Stimulated activated CD8-positive, alpha-beta memory T cell treated with anti-CD3 and anti-CD28 coated beads, Interleukin-2, amount 100 ng/mL, for 48 hours (primary cell): ENCODE measurements at places on chromosomes 4 and X.

- no peak for DNase-seq
Observed at GRCh38 chrX:56793112-56793430, 64.0 kb downstream of the NBDY start.

DNA sequence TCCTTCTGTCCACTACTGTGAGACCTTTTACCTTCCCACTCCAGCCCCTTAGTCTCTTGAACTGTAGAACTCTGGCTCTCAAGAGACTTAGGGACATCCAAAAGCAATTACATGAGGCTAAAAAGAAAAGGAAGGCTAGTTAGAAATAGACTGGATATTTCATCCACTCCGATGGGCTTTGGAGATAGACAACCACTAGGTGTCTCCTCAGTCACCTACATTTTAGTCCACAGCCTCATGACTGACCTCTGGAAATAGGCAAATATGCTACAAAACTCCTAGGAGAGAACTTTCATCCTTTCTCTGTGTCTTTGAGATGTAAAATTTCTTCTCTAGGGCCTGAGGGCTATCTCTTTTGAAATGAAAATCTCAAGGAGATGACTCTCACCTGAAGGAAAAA, 45.1 kb upstream of the LAMP2 start:
- no peak for DNase-seq

GRCh38 chrX:17767734-17768133, 30.4 kb downstream of the SCML1 start:
- no peak for DNase-seq

DNA sequence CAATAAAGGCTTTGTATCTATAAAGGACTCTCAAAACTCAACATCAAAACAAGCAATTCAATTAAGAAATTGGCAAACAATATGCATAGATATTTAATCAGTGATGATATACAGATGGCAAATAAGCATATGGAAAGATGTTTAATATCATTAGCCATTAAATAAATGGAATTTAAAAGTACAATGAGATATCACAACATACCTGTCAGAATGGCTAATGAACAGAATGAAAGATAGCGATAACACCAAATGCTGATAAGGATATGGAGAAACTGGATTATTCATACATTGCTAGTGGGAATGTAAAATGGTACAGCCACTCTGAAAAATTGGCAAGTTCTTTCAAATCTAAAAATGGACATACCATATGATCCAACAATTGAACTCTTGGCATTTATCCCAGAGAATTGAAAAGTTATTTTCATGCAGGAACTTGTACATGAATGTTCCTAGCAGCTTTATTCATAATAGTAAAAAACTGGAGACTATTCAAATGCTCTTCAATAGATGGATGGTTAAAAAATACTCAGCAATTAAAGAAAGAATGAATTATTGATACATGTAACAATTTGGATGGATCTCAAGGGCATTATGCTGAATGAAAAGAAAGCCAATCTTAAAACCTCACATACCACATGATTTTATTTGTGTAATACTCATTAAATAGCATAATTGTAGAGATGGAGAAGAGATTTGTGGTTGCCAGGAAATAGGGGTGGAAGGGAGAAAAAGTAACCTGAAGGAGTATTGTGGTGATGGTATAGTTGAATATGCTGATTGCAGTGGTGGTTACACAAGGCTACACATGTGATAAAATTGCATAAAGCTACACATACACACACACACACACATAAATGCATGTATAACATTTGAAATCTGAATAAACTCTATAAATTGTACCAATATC, 45.9 kb upstream of the ALG13 start:
- no peak for DNase-seq

- no peak for DNase-seq
Observed at GRCh38 chrX:150907474-150907873, 9.0 kb upstream of the CD99L2 start.

DNA sequence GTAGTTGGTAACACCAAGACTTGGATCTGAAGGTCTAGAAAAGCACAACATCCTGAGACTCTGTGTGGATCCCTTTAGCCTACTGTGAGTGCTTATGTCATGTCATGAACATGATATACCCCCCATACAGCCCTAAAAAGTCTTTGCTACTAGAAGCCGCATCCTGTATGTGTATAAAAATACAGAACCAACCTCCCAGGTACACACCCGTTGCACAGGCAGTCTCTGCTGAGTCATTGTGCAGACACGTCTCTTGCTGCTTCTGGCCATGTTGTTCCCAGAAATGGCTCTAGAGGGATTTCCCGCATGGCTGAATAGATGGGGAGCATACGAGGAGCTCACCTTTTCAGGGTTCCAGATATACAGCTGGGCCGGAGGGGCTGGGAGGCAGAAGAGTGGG, 93.3 kb downstream of the MAMLD1 start:
- no peak for DNase-seq

DNA sequence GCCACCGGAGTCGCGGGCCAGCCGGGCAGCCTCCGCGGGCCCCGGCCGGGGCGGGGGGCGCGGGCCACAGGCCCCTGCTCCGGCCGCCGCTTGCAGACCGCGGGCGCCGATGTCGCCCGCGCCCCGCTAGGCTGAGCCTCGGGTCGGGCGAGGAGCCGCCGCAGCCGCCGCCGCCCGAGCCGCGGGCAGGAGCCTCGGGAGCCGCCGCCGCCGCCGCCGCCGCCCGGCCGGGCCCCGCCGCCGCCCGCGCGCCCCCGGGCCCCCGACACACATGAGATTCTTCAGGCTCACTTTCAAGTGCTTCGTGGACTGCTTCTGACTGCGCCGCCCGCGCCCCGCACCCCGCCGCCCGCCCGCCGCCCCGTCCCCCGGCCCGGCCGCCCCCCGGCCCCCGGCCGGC, 345 bp downstream of the SLC6A8 start:
- DNase-seq: no peak

DNA sequence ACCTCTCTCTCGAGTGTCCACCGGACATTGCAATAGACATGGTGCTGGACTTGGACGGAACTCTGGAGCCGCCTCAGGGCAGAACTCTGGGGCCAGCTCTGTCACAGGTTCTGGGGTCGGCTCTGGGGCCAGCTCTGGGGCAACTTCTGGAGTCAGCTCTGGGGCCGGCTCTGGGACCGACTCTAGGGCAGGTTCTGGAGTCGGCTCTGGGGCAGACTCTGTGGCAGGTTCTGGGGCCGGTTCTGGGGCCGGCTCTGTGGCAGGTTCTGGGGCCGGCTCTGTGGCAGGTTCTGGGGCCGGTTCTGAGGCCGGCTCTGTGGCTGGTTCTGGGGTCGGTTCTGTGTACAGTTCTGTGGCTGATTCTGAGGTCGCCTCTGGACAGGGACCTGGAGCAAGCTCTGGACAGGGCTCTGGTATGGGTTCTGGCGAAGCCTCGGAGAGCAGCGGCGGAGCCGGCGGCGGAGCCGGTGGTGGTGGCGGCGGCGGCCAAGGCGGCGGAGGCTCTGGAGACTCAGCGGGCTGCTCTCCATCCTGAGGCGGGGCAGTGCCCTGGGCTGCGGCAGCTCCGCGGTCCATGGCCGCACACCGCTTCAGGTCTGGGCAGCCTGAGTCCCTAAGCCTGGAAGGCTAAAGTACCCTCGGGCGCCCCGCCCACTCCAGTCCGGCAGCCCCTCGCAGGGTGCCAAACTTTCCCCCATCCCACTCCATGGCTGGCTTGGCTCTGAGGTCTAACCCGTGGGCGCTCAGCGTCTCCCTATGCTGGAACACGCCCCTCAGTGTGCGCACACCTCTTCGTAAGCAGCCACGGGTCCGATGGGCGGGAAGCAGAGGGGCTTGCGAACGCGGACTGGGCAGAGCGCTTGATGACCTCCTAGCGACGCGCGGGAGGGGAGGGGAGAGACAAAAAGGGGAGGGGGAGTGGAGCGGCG, at the start of gene DGKK:
Gene DGKK (minus strand): TSS at position 723 of the 929 bp plus-strand sequence. CDS start 147 bp downstream, at position 576.
- no peak for DNase-seq

- DNase-seq: no peak
Observed at GRCh38 chr4:169601016-169601771, 11.2 kb downstream of the NEK1 start.

DNA sequence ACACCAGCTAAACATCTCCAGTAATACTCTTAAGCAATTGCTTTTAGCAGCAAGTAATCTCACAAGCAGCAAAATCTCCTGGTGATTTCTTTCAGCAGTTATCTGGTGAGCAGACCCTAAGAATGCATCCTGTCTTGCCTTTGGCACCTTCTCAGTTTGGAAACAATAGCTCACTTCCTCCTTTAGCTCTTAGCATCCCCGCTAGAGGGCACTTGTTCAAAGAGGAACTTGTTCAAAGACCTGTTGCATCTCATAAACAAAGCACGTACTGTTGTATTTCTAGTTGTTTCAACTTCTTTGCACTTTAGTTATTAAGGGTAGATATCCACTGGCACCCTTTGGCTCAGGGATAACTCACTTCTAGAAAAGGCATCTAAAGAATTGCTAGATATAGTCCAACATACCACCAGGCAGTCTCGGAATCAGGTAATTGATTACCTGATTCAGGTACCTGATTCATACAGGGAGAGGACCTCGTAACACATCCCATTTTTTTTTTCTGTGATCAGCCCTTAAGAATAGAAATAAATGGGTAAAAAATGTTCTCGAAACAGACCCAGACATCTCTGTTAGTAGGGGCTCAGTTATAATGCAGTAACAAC, 81.9 kb upstream of the QRFPR start:
- DNase-seq: no peak

- DNase-seq: no peak
Observed at GRCh38 chrX:9569876-9570301, 105.0 kb downstream of the TBL1X start.
